Stimulated activated CD4-positive, alpha-beta T cell treated with anti-CD3 and anti-CD28 coated beads, Interleukin-2, amount 100 ng/mL, for 48 hours (primary cell): ENCODE measurements at places on chromosomes 5 and 9.

DNA sequence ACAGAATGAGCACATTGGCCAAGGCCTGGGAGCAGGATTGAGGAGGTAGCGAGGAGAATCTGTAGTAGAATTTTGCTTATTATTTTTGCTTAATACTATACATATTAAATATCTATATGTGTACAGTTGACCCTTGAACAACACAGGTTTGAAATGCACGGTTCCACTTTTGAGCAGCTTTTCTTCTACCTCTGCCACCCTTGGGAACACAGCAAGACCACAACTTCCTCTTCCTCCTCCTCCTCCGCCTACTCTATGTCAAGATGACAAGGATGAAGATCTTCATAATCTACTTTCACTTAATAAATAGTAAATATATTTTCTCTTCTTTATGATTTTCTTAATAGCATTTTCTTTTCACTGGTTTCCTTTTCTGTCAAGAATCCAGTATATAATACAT is 541.4 kb downstream of the KCTD16 start:
- DNase-seq = no peak

- DNase-seq = no peak
Measured at GRCh38 chr9:69325409-69326212, 596 bp downstream of the ENTREP1 start.

DNA sequence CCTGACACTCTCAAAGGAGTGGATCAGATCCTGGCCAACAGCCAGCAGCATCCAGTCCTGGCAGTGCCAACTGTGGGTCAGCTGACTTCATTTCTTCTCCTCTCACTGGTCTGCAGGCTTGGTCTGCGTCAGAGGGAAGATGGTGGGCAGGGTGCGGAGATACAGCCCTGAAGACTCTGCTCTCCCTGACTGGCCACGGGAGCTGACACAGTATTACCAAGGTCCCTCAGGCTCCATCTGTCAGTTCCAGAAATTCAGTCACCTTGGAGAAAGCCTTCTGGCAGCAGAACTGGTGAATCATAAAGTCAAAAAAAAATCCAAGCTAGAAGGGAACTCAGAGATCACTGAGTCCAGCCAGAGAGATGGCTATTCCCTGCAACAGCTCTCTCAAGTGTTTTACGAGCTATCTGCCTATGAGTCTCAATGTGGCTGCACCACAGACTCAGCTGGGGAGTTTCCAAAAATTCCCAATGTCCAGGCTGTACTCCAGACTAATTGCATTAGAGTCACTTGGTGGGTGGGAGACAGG is 27.9 kb downstream of the C1QTNF2 start:
- no peak for DNase-seq

- no peak for DNase-seq
Measured at GRCh38 chr5:170642776-170643436, 139.1 kb downstream of the KCNIP1 start.

DNA sequence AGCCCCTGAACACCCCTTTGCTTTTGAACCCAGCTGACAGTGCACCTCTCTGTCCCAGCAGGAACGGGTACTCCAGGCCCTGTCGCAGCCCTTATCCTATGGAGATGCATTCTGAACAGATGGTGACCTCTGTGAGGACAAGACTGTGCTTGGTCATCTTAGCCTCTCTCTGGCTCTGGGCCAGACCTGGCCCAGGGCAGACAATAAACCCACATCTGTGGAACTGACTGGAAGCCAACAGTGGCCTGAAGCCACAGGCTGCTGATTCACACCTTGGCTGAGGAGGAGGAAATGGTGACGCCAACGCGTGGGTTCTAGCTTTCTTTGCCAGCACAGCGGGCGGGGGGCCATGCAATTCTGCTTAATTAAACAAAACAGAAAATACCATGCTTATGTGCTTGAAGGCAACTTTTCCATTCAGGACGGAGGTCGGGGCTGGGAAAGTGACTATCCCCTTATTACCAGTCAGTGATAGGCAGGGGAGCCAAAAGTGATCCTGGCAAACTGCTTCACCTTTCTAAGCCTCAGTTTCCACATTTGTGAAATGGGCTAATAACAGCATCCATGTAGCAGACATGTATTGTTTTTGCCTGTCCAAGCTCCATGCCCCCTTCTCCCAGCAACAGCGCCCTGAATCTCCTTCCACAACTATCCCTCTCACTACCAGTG is 10.8 kb downstream of the SH3PXD2B start:
- DNase-seq = peak; percentile 59

- DNase-seq = no peak
Measured at GRCh38 chr5:111255169-111255568, 31.0 kb downstream of the CAMK4 start.

- no peak for DNase-seq
Measured at GRCh38 chr9:94676446-94677131, 37.3 kb upstream of the FBP1 start.

GRCh38 chr5:58498340-58498942 is 7.2 kb downstream of the GAPT start:
- no peak for DNase-seq

- no peak for DNase-seq
Measured at GRCh38 chr5:16666883-16667398, 50.1 kb upstream of the RETREG1 start.

- no peak for DNase-seq
Measured at GRCh38 chr9:27933210-27934025, 360.1 kb upstream of the C9orf72 start.

GRCh38 chr9:112892981-112893380 is 2.3 kb upstream of the SLC46A2 start:
- no peak for DNase-seq

DNA sequence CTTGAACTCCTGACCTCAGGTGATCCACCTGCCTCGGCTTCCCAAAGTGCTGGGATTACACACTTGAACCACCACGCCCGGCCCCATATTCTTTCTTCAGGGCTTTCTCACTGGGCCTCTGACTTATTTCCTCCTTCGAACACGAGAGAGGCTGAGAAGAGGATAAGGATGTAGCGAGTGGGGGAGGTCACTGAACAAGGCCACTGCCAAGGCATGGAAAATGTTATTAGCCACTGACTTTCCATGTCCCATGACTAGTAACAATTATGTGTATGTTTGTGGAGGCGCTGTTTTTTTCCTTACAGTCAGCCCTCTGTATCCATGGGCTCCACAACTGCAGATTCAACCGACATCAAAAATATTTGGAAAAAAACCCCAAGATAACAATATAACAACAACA is 12.3 kb upstream of the FCHSD1 start:
- no peak for DNase-seq

GRCh38 chr5:118233606-118234005 is 754.7 kb downstream of the DTWD2 start:
- DNase-seq = no peak
